Daoy (cell line): ENCODE measurements at places on chromosomes 2 and 18. TPM values are rescaled to one million over a fixed set of nuclear protein-coding genes. Genes with fewer than 3 reads are reported as not detected.

CLEC4F gene
- total RNA-seq, result not detected in 2 replicates

GRCh38 chr2:169439900-169440299 is 39.4 kb upstream of the BBS5 start:
- no peak for DNase-seq

DNA sequence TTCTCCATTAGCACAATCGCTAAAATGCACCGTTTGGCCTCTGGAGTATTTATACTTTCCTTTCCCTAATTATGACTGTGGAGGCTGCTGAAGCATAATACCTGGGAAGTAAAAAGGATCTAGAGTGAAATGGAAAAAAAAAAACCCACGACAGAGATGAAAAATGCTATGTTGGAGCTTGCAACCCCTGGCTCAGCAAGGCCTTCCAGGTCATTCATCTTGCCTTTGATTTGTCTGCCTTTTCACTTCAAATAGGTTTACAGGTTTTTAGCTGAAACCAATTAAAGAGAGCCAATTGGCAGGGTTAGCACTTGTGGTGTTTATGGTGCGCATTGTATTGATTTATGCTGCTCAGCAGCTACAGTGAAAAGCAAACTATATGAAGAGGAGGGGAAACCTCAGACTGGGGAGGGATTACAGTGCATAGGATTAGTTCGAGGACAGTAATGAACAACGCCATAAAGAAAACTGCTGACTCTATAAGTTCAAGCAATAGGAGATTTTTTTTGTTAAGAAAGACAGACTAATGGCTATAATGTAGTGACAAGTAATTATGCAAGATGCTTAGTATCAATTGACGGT is 347.9 kb downstream of the MEIS1 start:
- DNase-seq, result no peak

GRCh38 chr2:204203704-204204103 is 267.1 kb downstream of the ICOS start:
- DNase-seq, result no peak

- no peak for DNase-seq
Observed at GRCh38 chr2:222805591-222806304, 55.1 kb upstream of the ACSL3 start.
